Breast epithelium (tissue), 4 donors: ENCODE measurements at places on chromosomes 5 and 9.

- no peak for DNase-seq
These were observed 32.9 kb upstream of the SLC36A1 start for GRCh38 chr5:151414536-151414935.

GRCh38 chr5:123659011-123659410, 147.0 kb downstream of the CSNK1G3 start:
- no peak for DNase-seq

DNA sequence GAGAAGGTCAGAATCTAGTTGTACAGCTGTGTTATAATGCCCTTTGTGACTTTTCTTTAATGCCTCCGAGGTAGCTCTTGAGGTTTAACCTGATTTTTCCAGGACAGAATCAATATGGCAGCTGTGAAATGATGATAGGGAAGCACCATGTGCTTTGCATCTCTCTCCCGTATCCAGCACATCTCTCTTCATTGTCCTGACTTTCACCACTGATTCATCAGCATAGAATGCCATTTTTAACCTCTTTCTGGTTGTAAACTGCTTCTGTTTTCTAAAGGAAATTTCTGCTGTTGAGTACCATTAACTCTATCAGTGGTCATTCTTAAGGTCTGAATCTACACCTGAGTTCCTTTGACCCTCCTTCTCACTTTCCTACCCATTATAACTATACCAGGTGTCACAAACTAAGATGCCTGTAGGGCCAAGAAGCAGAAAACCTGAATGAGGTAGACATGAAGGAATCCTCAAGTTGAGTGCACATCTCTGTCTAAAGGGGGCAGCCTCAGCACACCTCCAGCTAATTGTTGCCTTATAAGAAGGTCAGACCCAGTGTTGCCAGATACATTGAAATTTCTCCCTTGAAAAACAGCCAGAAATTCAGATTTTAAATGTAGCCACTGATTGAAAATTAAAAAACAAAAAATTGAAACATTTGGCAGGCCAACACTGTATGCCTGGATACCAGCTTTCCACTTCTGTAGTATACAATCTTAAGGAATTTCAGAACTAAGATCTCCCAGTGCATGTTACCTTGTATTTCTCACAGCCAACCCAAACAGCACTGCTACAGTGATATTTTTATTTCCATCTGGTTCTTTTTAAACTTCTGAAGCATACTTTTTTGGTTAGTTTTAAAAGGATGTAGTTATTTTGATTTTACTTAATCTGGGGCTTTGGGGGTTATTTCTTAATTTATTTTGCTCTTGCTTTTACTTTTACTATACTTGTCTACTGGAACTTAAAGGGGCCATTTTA, 35.8 kb upstream of the TLX3 start:
- DNase-seq, result no peak

GRCh38 chr5:159805021-159805420, 111.3 kb upstream of the ADRA1B start:
- DNase-seq, result no peak

GRCh38 chr9:92737611-92738299, 26.9 kb downstream of the BICD2 start:
- DNase-seq, result no peak

DNA sequence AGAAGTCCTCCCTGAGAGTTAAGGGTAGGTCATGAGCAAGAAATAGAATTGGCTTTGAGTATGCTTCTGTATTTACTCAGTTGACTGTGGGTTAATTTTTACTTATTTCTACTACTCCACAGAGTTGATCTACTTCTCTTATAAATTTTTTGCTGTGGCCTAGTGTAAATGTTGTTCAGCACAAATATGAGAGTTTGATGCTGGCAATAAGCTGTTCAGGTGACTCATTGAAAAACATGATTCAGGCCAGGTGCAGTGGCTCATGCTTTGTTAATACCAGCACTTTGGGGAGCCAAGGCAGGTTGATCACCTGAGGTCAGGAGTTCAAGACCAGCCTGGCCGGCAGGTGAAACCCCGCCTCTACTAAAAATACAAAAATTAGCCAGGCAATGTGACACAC, 4.5 kb upstream of the CDK7 start:
- DNase-seq, result no peak

DNA sequence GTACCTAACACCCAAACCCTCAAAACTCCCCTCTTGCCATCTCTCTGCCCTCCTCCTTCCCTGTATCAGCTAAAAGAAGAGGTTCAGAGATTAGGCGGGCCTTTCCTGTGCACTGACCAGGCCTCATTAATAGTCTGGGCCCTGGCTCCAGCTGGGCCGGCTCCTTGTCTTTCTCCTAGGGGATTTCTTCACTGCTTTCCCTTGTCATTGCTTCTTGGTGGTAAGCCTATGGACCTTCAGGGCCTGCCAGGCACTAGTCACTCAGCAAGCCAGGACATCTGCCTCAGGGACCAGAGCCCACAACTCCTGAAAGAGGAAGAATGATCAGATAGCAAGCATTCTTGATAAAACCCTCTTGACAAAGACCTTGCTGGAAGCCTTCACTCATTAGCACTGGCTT, 50.9 kb downstream of the MRRF start:
- DNase-seq, result no peak

GRCh38 chr9:118192807-118193206, 488.6 kb downstream of the TLR4 start:
- no peak for DNase-seq

DNA sequence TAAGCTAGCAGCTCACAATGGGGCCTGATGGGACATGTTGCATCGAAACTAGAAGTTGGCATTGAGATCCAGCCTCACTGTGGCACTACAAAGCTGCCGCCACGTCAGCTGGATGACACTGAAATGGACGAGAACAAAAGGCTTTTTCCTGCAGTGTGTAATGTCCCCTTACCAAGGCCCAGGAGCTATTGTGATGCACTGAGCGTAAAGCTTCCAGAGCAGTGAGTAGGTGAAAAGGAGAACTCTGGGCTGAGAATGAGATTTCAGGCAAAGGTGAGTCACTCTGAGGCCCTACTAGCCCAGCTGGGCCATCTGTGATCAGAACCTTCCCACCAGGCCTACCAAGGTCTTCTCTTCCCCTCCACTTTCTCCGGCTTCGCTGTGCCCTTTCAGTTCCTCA, 528.1 kb upstream of the KLF4 start:
- no peak for DNase-seq

GRCh38 chr5:16051246-16051755, 128.3 kb downstream of the MARCHF11 start:
- no peak for DNase-seq

DNA sequence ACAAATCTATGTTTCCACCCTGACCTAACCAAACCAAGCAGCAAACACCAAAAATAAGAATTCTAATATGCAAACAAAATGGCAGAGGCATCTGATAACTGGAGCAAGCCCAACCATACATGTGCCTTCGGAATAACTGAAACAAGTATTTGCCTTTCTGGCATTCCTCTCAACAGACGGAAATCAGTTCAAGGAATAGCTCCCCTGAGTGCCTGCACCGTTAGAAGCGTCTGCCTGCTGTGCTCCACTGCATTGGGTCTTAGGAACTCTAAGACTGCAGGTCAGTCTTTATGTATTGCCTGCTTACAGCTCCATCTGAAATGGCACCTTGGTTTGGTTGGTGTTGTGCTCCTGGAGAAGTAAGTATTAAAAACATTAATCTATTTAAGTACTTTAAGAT, 98.5 kb downstream of the MRPS27 start:
- DNase-seq, result no peak

DNA sequence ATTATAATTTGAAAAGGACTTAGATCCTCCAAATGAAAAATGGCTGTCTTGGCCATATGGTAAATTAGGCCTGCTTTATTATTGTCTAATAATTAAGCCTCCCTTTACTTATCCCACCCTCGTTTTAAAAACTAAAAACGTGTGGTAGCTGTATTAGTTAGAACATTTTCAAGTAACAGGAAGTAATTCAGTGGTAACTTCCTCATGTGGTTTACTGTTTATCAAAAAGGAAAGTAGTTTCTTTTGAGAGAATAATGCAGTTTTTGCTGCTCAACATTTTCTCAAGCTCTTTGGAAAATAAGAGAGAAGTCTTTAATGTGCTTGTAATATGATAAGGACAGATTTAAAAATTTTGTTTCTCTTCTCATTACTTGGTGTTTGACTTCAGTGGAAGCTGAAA, 26.0 kb downstream of the ZCCHC7 start:
- DNase-seq, result no peak

DNA sequence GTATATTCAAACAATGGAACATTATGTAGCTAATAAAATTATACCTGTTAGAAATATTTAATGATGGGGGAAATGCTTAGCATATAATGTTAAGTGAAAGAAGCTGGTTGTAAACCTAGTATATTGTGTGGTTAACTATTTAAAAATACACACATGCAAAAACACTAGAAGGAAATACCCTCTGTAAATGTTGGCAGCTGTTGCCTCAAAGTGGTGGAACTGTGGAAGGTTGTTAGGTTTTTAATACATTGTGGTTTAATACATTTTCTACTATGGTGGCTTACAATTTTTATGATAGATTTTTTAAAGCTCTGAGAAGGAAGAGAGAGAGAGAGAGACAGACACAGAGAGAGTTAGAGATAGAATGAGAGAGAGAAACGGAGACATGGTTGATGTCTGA, 74.9 kb downstream of the COL15A1 start:
- no peak for DNase-seq

- no peak for DNase-seq
These were observed 52.9 kb upstream of the FAM169A start for GRCh38 chr5:74919041-74919440.

DNA sequence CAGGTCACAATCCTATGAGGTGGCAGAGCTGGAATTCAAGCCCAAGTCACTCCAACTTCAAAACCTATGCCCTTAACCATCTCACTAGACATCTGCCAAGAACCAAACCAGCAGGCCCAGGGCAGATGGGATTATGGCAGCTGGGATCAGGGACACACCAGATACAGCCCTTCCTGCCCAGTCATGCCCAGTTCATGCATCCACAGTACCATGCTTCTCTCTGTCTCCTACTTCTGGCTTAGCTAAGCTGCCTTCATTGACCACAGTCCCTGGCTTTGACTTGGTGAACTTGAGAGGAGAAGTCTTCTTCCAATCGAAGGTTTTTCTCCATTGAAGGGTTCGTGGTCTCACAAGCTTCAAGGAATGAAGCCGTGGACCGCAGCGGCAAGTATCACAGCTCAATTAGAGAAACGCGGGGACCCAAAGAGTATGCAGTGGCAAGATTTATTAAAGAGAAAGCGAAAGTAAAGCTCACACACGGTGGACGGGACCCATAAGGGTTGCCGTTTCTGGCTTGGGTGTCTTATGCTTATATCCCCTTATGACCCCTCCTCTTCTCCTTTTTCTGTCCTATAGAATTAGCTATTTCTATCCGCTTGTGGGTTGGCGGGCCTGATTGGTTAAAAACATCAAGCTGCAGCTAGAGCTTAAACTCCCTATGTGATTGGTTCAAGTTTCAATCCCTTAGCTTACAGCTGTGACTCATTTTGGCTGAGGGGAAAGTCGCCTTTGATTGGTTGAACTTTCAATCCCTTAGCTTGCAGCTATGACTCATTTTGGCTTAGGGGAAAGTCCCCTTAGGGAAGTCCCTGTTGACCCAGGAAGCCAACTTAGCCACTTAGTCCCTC, 101.2 kb downstream of the TRIM36 start:
- DNase-seq, result no peak

DNA sequence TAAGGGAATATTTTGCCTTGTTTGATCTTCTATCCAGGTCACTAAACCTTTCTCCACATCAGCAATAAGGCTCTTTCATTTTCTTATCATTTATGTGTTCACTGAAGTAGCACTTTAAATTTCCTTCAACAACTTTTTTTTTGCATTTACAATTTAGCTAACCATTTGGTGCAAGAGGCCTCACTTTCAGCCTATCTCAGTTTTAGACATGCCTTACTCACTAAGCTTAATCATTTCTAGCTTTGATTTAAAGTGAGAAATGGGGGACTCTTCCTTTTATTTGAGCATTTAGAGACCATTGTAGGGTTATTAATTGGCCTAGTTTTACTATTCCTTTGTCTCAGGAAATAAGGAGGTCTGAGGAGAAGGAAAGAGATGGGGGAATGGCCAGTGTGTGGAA, 250.5 kb downstream of the AUH start:
- no peak for DNase-seq

- DNase-seq, result no peak
These were observed 3.3 kb downstream of the SNAPC3 start for GRCh38 chr9:15426019-15426418.

DNA sequence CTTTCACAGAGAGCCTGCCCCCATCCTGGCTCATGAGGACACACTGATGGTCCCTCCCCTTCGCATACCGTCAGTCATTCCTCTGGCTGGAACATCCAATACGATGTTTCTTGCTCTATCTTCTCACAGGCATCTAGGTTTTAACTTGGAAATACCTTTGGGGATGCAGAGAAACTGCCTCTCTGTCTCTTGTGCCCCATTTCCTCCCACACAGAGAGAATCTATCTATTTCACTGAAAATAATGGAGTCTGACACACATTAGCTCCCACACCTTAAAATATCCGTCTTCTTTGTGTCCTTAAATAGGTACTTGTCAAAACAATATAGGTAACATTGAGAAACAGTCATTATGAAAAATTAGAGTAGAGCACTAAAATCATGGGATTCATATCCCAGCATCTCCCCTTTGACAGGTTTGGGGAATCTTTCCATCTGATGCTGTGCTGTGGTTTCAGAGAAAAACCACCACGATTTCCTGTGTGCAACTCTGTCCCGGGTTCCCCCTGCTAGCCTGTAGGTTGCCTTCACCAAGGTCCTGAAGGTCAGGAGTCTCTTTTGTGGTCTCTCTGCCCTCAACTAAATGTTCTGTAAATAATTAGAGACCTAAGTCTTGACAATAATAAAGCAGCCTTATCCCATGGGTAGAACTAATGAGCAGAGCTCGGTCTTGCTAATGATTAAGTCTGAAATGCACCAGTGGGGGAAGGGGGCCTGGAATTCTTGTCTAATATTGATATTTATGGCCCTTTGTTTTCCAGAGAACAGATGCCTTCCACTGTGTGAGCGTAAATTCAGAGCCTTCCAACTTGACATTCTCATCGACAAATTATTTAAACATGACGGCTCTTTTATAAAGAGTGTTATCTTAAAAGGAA, 371.0 kb downstream of the ICE1 start:
- no peak for DNase-seq

- no peak for DNase-seq
These were observed 31.8 kb downstream of the DMRT3 start for GRCh38 chr9:1008216-1008615.

GRCh38 chr9:14434158-14434504, 120.2 kb upstream of the NFIB start:
- no peak for DNase-seq

GRCh38 chr9:133453651-133454050, 6.1 kb upstream of the CACFD1 start:
- DNase-seq, result no peak

- DNase-seq, result no peak
These were observed 25.9 kb downstream of the GFI1B start for GRCh38 chr9:133004091-133004998.

GRCh38 chr5:68405026-68405684, 189.6 kb downstream of the PIK3R1 start:
- no peak for DNase-seq
